ENCODE measurements at places on chromosomes 11 and 22. TPM values are rescaled to one million over a fixed set of nuclear protein-coding genes. Genes with fewer than 3 reads are reported as not detected.

- peak; percentile 4 for DNase-seq
Observed at GRCh38 chr22:19291218-19291579, 320 bp downstream of the CLTCL1 start.

- DNase-seq = no peak
Observed at GRCh38 chr22:39298241-39298987, 21.0 kb downstream of the RPL3 start.

GRCh38 chr22:27405672-27406388 is 395.7 kb downstream of the MN1 start:
- DNase-seq = peak; percentile 43

DNA sequence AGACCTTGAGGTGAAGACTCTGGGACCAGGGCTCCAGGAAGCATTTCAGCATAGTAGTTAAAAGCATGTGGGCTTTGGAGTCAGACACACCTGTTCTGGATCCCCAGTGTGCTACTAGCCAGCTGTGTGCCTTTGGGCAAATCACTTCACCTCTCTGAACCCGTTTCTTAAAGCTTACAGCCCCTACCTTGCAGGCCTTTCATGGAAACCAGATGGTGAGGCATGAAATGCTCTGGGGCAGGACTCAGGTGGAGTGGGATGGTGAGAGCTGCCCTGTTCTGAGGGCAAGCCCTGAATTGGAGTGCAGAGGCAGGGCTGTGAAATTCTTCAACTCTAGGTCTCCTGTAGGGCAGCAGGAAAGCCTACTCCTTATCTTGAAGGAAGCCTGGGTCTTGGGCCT is 10.5 kb downstream of the UCP2 start:
- no peak for DNase-seq

DNA sequence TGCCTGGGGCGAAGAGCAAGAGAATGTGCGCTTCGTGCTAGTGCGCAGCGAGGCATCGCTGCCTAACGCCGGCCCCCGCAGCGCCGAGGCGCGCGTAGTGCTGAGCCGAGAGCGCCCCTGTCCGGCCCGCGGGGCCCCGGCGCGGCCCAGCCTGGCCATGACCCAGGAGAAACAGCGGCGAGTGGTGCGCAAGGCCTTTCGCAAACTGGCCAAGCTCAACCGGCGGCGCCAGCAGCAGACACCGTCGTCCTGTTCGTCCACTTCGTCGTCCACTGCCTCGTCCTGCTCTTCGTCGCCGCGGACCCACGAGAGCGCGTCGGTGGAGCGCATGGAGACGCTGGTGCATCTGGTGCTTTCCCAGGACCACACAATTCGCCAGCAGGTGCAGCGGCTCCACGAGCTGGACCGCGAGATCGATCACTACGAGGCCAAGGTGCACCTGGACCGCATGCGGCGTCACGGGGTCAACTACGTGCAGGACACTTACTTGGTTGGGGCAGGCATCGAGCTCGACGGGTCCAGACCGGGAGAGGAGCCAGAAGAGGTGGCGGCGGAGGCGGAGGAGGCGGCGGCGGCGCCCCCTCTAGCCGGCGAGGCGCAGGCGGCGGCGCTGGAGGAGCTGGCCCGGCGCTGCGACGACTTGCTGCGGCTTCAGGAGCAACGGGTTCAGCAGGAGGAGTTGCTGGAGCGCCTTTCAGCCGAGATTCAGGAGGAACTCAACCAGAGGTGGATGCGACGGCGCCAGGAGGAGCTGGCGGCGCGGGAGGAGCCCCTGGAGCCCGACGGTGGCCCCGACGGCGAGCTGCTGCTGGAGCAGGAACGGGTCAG is 1.0 kb downstream of the RASSF10 start:
- DNase-seq = peak; percentile 40

Gene NXPE2
- not detected for total RNA-seq

- DNase-seq = peak; percentile 79
Observed at GRCh38 chr11:65592858-65593517, 2.6 kb downstream of the KCNK7 start.

Gene ISX
- not detected for total RNA-seq

- peak; percentile 13 for DNase-seq
Observed at GRCh38 chr11:106133529-106133928, 56.1 kb downstream of the AASDHPPT start.

- no peak for DNase-seq
Observed at GRCh38 chr11:134049303-134049702, 19.6 kb upstream of the JAM3 start.

- DNase-seq = no peak
Observed at GRCh38 chr11:33067294-33067693, 27.9 kb downstream of the TCP11L1 start.

DNA sequence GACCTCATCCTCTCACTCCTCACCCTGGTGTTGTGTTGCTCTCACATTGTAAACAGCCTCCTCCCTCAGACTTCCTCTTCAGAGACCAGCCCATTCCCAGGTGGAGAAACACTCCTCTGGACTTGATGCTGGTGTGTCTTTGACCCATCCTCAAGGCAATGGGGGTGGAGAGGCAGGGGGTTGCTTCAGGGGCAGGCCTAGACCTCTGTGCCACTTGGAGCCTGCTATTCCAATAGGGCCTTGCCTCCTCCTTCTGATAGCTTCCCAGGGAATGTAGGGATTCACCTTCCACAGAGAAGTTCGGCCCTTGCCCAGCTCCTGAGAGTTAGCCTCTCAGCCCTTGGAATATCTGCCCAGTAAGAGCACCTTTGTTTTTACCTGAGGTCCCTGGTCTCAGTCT is 606.6 kb upstream of the CADM1 start:
- DNase-seq = no peak

DNA sequence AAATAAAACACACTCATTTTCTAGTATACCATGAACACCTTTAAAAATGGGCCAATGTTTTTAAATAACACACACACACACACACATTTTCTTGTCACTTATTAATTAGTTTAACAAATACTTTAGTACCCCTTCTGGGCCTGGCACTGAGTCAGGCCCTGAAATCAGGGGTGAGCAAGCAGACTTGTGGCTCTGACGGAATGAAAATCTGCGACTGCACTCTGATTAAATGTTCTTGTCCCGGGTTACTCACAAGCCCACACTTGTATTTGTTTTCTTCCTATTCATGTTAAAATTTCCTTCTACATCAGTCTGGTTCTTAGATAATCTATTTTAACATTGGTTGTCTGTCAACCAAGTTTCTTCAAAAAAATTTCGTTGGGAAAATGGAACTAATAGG is 43.0 kb upstream of the PDGFD start:
- peak; percentile 59 for DNase-seq

Gene IL10RA
- not detected for total RNA-seq

- DNase-seq = no peak
Observed at GRCh38 chr11:123190518-123190917, 4.5 kb downstream of the CLMP start.

Gene PHLDA2
- 11.9 TPM for total RNA-seq

DNA sequence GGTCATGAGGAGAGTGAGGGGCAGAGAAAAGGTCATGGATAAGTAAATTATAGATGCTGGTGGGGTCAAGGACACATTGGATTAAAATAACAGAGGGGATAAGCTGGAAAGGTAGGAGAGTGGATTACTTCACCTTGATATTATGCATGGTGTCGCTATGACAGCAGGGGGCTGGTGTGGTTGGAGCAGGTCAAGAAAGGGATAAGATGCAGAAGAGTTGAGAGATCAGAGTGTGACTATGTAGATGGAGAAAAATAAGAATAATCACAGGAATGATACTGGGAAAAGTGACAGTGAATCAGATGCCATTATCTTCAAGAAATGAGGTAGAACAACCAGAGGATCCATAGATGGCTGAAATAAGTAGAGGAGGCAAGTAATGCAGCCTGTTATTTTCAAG is 29.4 kb upstream of the AMOTL1 start:
- no peak for DNase-seq

DNA sequence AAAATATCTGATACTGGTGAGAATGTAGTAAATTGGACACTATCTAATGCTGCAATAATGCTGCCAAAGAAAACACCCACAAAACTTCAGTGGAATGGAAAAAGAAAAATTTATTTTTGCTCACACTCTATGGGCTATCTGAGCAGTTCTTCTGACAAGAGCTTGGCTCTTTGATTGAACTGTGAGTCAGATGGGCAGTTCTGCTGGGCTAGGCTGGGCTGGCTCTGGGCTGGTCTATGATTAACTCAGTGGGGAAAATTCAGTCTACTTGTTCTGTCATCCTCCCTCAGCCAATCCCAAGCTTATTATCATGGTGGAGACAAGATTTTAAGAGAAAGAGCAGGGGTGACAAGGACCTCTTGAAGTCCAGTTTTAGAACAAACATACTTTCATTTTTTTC is 1404.8 kb downstream of the LRRC4C start:
- no peak for DNase-seq

DNA sequence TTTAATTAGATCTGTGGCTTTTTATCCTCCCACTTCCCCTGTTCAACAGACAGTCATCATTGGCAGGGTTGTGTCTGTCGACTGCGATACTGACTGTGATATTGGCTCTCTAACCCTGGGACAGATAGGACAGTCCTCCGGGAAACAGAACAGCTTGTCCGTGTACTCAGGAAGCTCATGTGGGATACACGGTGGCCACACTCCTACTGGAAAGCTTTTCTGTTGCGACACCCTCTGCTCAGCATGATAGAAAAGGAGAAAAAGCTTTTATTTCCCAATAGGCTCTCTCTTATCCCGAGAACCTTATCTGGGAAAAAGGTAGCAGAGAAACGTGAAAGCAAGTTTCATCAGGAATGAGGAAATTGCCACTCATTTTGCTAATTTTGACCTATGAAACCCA is 60.4 kb upstream of the HSPA8 start:
- DNase-seq = peak; percentile 53

DNA sequence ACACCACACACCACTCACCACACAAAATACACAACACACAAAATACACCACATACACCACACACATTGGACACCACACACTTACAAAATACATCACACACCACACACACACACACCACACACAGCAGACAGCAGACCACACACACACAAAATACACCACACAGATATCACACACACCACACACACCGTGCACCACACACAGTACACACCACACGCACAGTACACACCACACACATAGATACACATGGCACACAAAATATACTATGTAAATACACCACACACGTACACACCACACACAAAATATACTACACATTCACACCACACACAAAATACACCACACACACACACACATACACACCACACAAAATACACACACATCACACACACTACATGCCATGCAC is 1243.5 kb downstream of the BRD1 start:
- no peak for DNase-seq

- DNase-seq = no peak
Observed at GRCh38 chr11:87012673-87013072, 25.1 kb upstream of the TMEM135 start.

Gene MRGPRF
- total RNA-seq = 0.53 TPM

GRCh38 chr11:1882265-1883238 is 9.1 kb downstream of the PRR33 start:
- peak; percentile 35 for DNase-seq

DNA sequence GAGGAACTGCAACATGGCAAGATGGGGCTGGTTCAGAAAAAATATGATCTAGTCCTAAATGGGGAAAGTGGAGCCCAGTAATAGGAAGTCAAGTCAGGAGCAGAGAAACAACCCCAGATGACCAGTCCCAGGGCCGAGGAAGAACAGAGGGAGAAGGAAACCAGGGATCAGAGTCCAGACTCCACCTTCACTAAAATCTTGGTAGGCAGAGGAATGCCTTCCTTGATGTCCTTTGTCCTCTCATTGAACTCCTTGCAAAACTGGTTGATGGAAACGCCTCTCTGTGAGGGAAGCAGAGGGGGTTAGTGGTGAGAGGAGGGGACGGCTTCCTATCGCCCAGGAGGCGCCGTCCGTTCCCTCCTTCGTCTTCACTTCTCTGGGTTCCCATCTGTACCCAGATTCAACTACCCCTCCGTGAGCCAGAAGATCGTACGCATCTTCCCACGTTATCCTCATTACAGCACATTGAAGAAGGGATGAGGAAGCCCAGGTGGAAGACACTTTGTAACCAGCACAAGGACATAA is 607 bp downstream of the MRPL11 start:
- no peak for DNase-seq

DNA sequence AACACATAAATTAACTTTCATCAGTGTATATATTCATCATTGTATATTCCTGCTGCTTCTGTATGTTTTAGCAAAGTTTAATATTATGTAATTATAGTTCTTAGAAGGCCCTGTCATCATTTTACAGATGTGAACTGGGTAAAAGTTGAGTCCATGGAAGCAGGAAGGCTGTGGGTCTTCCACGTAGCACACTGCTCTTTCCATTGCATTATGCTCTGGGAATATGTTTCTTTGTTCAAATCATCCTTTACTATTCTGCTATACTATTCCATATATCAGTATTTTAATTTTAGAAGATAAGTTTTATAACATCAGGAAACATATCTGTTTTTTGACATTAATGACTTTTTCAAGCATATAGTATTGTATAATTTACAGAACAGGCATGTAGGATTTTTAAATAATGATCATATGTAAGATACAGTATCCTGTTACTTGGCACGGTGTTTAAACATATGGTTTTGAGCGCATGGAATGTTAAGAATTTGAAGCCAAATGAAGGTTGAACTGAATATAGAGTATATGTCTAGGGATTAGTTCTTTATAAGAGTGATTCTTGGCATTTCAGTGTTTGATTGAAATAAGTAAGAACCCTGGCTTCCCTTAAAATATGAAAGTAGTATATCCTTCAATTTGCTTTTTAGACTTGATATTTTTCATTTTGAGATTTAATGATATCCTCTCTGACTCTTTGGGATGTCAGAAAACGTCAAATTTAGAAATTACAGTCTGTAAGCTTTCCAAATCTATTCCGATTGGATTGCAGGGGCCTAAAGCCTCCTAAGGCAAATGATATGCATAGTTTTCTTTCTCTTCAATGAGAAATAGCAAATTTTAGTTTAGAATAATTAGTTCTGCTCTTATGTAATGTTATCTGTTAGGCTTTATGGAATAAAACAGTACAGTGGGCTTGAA is 8.6 kb downstream of the CCDC81 start:
- no peak for DNase-seq

- peak; percentile 27 for DNase-seq
Observed at GRCh38 chr11:45100339-45100738, 46.1 kb upstream of the PRDM11 start.

GRCh38 chr11:104679258-104679657 is 219.0 kb downstream of the CASP12 start:
- DNase-seq = no peak

GRCh38 chr11:23620617-23621016 is 760.3 kb upstream of the CCDC179 start:
- DNase-seq = no peak

GRCh38 chr11:77699425-77699824 is 61.8 kb upstream of the CLNS1A start:
- no peak for DNase-seq

Gene NRIP3
- total RNA-seq = 2.2 TPM

Data from bronchial epithelial cell (primary cell).